ENCODE measurements at places on chromosomes 3 and 15.

DNA sequence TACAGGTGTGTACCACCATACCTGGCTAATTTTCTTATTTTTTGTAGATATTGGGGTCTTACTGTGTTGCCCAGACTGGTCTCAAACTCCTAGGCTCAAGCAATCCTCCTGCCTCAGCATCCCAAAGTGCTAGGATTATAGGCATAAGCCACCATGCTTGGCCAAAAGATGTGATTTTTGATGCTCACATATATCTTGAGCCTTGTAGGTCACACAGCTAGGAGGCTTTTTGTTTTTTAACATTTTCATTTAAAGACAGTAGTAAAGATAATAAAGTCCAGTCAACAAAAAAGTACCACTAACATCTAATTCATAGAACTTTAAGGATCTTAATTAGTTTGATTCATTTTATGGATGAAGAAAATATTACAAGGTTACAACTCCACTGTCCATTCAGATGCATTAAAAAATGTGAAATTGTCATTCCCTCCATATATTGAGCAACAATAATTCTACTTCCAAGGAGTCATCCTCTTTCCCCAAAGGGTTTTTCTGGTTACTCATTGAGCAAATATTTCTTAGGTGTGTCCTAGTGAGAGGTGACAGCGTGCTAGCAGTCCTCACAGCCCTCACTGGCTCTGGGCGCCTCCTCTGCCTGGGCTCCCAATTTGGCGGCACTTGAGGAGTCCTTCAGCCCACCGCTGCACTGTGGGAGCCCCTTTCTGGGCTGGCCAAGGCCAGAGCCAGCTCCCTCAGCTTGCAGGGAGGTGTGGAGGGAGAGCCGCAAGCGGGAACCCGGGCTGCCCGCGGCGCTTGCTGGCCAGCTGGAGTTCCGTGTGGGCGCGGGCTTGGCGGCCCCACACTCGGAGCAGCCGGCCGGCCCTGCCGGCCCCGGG, 8.3 kb upstream of the TASOR start:
- DNase-seq: no peak

GRCh38 chr3:9769426-9770275, at the start of gene CAMK1:
Gene CAMK1, minus strand, starts transcription at chr3:9769947. Its CDS starts 2,198 bp downstream, at chr3:9767749.
- peak; percentile 27 for DNase-seq

DNA sequence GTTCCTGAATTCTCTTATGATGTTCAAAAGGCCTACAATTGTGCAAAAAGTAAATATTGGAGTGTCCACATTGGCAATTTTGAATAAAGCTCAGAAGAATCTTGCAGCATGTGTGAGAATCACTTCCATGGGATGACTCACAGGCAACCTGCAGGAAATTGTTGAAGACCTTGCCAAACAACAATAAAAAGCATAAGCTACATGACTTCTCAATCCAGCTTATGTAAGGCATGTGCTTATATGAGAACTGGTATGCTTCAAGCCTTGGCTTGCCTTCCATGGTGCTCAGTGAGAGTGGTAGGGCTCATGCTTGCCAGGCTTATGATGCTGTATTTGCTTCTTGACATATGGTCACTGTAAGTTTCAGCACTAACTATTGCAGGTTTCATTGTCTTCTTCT, 18.4 kb upstream of the BCHE start:
- no peak for DNase-seq

DNA sequence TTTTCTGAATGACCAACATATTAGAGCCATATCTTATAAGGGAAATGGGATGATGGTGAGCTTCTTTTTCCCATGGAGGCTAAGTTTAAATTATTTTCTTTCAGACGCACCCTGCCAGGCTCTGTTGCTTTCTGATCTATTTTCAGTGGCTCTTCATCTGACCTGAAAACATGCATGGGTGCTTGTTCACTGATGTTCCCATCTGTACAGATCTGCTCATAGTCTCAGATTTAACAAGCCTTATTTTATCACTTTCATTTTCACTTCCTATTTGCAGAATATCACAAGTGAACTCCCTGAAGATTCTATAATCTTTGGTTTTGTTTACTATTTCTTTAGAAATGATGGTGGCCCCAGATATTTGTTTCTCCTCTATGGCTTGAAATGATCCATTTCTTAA, 31.1 kb upstream of the SUCLG2 start:
- DNase-seq: no peak

- DNase-seq: no peak
These were observed 31.5 kb upstream of the MECOM start for GRCh38 chr3:169695031-169695430.

DNA sequence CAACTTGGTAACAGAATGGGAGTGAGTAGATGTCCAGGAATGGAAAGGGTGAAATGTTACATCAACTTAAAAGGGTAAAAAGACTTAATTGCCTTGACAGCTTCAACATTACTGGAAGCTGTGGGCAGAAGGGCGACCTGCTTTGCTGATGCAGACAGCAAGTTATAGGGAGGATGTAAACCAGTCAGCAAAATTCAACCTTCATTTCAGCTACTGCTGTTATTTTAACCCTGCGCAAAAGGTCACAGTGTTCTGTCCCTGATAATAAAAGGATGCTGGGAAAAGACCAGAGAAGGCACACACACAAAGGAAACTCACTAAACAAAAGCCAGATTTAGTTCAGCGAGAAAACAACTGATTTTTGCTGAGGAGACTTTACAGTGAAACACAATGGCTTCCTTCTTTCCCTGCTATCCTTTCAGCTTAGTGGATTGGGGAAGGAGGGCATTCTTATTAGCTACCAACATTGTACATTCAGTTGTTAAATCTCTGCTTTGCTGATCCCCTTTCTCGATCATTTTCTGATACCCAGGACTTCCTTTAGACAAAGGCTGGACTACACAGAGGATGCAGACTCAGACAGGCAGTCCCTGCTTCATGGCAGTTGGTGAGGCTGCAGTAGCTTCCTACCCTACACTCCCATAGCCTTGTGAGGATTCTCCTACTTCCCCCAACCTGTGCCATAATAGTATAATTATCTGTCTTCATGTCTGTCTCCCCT, 62.0 kb downstream of the P3H2 start:
- no peak for DNase-seq

DNA sequence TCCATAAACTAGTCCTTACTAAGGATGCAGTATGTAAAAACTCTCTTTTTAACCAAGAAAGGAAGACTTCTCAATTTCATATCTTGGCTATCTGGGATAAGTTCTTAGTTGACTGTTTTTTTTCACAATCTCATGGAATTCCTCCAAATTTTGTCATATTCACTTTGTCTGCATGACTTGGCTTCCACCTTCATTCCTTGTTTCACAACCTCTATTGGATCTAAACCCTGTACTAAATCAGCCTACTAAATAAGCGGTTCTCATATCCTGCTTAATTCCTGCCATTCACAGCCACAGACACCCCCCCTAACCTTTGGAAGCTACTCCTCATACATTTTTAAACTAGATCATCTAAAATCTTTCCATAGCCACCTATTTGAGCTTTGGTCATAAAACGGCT, 370.6 kb upstream of the NAALADL2 start:
- DNase-seq: peak; percentile 24

DNA sequence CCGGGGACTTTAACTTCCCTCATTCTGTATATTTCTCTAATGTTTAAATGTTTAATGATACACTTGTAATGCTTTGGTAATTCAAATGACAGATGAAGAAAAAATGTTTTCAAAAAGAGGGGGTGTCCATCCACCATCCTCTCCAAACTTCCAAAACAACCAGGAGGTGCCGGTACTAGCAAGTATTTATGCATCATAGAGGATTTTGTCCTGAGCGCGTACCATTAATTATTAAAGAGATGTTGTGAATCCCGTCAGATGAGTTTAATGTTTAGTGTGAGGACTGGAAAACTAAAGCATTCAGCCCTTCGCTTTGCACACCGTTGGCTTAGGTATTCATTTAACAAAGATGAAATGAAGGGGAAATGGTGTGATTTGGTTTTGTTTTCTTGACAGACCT, 1.3 kb downstream of the SLC28A1 start:
- no peak for DNase-seq

- DNase-seq: no peak
These were observed 18.1 kb upstream of the ATP1B3 start for GRCh38 chr3:141858312-141858711.
